ENCODE measurements at places on chromosomes 6 and 20.

DNA sequence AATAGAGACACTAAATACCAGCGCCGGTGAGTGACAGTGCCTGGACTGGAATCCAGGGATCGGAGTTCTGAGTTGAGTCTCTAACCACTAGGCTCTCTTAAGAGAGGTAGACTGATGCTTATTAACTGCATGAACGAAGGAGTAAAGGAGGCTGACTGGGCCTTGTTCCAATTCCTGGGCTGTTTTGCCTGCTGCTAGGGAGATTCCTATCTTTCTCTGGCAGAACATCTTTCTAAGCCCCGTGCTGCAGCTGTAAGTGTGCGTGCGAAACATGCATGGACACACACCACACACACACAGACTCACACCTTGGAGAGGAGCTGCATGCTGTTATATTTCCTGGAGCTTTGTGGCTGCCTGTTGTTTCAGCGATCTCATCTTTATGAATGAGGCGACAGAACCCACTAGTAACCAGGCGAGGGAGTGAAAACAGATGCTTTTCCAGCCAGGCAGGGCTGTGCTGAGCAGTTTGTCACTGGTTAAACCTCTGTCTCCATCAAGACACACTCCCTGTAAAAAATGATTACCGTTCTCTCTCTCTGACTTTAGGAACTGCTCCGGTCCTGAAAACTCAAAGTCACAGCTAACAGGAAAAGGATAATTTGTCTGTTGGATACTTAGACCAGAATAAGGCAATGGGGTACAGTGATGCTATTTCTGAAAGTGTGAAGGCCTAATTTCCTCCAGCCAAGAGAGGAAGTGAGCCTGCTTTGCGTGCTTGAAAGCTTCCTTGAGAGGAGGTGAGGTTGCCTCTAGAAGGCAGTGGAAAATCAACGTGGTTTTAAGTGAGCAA is 157.4 kb upstream of the ZNF217 start:
- DNase-seq: no peak

DNA sequence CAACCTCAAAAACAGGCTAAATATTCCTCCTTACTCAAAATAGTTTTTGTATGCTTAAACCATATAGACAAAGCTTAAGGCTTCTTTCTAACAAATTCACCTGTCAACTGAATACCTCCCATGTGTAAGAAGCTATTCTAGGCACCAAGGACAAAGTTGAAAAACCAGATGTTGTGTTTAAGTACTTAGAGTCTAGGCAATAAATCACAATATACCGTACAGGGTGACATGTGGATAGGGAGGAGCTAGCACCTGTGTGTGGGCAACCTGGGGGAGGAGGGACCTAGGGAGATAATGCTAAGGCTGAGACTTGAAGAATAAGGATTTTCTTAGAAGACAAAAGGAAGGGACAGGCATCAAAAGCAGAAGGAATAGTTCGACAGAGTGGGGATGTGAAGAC is 123.5 kb downstream of the LMBRD1 start:
- DNase-seq: no peak

GRCh38 chr6:47267301-47267700 is 42.4 kb downstream of the TNFRSF21 start:
- DNase-seq: no peak

- DNase-seq: no peak
Observed at GRCh38 chr6:147614501-147614900, 106.0 kb downstream of the SAMD5 start.

DNA sequence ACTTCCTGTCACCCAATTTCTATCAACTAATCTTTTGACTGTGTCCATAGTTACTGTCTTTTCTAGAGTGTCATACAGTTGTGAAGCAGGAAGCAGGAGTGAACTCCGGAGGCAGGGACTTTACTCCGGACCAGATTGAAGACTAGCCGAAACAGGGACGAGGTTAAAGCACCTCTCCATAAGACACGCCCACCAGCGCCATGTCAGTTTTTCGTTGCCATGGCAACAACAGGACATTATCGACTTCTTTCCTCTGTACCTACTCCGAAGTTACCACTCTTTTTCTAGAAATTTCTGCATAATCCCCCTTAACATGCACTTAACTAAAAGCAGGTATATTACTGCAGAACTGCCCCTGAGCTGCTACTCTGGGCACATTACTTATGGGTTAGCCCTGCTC is 25.2 kb downstream of the TRIM38 start:
- no peak for DNase-seq

- DNase-seq: no peak
Observed at GRCh38 chr6:133326584-133326983, 85.4 kb downstream of the EYA4 start.

DNA sequence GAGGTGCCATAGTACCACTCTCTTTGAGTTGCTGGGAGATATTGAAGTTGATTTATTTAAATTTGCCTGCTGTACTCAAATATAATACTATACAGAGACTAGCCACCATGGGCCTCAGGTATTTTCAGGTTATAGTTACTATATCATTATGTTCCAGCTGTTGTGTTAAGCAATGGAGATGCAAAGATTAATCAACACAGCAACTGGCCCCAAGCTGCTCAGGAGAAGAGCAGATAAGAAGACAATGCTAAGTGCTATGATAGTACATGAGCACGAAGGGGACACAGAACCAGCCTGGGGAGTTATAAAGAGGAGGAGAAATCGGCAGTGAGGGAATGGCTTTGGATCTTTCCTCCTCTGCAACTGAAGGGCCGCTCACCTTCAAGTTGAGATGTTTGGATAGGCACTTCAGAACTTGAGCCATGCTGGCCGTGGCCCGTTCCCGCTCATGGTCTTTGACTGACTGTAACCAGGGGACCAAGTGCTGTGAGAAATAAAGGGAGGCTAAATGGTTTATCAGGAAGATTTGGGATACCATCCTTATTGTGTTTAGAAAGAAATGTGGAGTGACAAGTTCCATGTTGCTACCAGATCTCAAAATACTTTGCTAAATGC is 24.3 kb upstream of the RPN2 start:
- no peak for DNase-seq

DNA sequence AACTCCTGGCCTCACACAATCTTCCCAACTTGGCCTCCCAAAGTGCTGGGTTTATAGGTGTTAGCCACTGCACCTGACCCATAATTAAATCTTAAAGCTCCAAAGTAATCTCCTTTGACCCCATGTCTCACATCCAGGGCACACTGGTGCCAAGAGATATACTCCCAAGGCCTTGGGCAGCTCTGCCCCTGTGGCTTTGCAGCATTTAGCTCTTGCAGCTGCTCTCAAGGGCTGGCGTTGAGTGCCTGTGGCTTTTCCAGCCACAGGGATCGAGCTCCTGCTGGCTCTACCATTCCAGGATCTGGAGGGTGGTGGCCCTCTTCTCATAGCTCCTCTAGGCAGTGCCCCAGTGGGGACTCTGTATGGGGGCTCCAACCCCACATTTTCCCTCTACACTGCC is 49.3 kb upstream of the CD2AP start:
- DNase-seq: no peak

- DNase-seq: no peak
Observed at GRCh38 chr6:29909985-29910384, 32.3 kb upstream of the HLA-A start.

GRCh38 chr6:78629154-78629721 is 238.1 kb upstream of the IRAK1BP1 start:
- DNase-seq: no peak

DNA sequence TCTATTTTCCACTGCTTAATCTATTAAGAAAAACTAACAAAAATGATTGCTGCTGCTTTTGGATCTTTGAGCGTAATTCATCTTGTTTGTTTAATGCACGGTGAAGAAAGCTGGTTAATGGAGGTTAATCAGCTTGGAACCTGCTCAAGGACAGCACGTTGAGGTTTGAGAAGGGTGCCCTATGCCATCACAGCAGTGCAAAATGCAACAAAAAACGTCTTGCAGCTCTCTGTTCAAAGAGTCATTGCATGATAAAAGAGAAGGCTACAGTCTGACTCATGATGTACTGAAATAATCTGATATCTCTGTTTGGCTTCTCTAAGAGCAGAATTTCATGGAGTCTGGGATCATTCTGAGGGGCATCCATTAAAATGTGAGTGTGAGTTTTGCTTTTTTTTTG is 80.6 kb upstream of the PREP start:
- DNase-seq: no peak

- DNase-seq: no peak
Observed at GRCh38 chr6:14046476-14047068, 71.0 kb upstream of the CD83 start.

All from stimulated activated CD8-positive, alpha-beta memory T cell treated with anti-CD3 and anti-CD28 coated beads, Interleukin-2, amount 100 ng/mL, for 1 hour (primary cell).